ENCODE measurements at places on chromosomes 2 and 18.

- DNase-seq, result no peak
These were observed 297.5 kb upstream of the SPHKAP start for GRCh38 chr2:228479014-228479413.

DNA sequence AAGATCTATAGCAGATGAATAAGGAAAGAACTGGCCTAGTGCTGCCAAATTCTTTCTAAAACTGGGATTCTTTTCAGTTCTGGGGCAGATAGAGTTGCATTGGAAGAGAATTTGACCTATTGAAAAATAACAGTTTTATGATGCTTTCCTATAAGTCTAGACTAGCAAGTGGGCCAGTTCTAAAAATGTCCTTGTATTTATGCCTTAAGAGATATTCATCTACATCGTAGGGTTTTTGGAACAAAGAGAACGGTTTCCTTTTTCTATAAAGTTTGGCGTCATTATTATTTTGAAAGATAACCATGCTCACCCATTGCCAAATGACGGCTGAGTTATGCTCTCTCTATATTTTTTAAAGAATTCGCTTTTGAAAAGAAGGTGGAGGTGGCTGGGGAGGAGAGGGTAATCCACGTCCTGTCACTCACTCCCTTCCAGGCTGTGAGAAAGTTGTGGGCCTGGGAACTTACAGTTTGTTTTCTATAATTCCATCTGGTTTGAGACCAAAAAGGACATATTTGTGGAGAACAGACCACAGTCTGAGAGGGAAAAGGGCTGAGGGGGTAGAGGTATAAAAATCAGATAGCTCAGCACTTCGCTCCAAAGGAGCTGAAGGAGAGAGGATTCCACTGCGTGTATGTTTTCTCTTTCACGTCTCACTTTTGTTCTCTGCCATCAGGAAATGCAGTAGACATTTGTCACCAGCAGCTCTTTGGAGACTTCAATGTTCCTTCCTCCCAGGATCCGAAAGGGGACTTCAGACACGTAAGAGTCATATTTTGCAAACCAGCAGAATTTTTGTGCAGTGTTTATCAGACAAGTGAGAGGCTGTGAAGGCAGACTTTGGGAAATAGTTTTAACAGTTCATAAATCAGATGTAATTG is 281.9 kb upstream of the FN1 start:
- DNase-seq, result no peak

DNA sequence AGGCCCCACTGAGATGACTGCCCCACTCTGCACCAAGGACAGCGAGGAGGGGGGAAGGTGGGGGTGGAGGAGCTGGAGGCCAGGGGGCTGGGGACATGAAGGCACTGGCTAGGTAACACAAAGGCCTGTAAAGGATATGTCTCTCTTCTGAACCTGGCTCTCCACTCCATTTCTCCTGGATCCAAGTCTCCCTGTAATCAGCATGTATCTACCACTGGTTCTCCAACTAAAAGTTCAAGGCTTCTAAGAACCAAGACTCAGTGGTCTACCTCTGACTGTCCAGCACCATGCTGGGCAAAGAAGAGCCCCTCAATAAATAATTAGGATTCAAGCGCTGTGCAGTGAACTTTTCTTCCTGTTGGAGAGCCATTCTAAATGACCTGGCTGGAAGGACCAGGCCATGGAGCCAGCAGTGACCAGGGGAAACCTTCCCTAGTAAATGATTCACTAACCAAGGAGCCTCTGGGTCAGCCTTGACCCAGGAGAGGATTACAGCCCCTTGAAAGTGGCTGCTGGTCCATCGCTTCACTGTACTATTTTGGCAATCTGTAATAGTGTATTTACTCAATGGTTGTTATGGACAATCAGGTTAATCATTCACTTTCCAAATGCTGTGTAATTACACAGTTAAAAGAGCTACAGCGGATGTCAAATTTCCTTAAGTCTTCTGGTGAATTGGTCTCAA is 73.2 kb downstream of the BCL11A start:
- no peak for DNase-seq

GRCh38 chr2:60453872-60454271 is 99.6 kb downstream of the BCL11A start:
- DNase-seq, result no peak

Data from GM12864 (cell line).